ENCODE measurements at places on chromosomes 3 and 15.

GRCh38 chr15:65884511-65884910, 15.2 kb downstream of the RAB11A start:
- no peak for DNase-seq

DNA sequence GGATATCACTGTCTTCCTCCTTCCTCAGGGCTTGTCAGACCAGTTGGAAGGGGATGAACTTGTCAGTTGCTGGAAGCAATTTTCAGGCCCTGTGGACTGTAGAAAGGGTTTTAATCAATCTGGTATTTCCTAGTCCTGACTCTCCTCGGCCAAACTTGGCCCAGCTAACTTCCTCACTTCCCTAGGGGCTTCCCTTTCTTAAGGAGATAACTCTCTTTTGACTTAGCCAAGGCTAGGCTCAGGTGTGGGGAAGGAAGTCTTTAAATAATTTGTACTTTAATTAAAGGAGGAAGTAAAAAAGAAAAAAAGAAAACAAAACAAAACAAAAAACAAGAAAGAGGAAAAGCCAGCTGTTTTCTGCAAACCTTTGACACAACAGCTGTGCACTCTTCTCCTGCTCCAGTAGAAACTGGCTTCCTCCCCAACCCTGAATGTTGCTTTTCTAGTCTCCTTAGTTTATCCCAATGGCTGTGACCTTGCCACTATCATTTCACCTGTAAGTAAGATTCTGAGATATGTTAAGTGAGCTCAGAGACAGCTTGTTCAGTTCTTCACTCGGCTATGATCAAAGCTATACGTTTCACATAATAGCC, 53.0 kb upstream of the ST3GAL6 start:
- DNase-seq: no peak

DNA sequence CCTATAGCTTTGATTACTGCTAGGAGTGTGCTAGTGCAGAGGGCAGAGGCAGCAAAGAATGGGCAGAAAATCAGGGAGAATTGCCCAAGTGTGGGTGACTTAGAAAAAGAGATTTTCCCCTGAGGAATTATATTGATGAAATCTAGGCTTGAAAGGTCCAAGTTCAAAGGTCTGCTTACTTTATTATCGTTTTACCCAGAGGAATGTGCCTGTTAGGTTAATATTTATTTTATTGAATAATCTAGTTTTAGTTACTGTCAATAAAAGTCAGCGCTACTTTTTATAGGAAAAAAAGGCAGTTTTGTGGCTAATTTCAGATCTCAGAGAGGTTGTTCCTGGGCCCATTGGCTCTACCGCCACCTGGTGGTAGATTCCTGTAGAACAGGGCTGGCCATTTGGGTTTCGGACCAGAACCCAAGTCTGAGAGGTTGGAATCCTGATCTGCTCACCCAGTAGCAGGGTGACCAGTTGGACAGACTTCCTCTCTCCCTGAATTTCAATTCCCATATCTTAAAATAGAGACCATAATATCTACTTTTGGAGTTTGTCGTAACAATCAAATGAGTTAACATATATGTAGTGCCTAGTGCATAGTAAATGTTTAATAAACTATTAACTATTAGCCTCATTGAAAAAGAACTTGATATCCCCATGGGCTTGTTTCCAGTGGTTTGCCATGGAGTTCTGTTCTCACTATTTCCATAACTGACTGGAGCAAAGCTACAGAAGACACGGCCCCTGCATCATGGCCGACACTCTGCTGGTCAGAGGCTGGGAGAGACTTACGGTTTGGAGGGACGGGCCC, 62.7 kb upstream of the ZNF148 start:
- no peak for DNase-seq

DNA sequence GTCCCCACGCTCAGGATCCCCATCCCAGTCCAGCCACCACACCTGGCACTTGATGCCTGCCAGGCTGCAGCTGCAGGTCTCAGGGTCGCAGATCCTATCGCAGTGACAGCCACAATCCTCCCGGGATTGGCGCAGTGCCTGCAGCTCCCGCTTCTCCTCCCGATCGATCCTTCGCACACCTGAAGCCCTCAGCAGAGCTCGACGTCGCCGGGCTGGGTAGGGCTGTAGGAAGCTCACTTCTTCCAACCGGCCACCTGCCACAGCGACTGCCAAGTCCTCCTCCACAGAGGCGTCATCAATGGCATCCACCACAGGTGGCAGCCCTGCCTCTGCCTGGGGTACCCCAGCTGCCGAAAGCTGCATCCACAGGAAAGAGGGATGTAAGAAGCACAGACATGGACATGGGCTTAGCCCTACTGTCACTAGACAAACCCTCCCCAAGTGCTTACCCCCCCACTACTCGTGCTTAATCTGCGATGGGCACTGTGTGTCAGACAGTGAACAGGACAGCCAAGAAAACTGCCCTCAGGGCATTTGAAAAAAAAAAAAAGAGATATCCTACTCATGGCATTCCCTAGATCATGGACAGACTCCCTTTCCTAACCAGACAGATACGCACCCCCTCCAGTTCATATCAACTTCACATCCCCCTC, 9.2 kb downstream of the CSRNP1 start:
- DNase-seq: no peak

- no peak for DNase-seq
These were observed 10.6 kb upstream of the PCSK6 start for GRCh38 chr15:101499863-101500713.

GRCh38 chr3:72434296-72434695, 413.9 kb downstream of the SHQ1 start:
- no peak for DNase-seq

- no peak for DNase-seq
These were observed 68.5 kb downstream of the PLCH1 start for GRCh38 chr3:155676252-155676981.

GRCh38 chr15:49134683-49135341, 20.6 kb downstream of the COPS2 start:
- DNase-seq: no peak

DNA sequence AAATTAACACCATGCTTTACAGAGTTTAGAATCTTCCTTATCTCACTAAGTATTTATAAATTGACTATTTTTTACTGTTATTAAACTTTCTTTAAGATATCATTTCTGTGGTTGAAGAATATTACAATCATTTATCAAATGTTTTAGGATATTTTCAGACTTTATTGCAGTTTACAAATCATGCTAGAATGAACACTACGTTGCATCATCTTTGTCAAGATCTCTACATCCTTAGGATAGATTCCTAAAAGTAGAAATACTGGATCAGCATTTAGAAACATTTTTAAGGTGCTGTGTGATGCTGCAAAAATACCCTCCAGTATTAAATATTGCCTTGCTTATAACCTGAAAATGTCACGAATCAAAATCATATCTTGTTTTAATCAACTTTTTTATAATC, 2.5 kb upstream of the PLD1 start:
- DNase-seq: no peak

- no peak for DNase-seq
These were observed 78.6 kb downstream of the TOP2B start for GRCh38 chr3:25586167-25586505.

DNA sequence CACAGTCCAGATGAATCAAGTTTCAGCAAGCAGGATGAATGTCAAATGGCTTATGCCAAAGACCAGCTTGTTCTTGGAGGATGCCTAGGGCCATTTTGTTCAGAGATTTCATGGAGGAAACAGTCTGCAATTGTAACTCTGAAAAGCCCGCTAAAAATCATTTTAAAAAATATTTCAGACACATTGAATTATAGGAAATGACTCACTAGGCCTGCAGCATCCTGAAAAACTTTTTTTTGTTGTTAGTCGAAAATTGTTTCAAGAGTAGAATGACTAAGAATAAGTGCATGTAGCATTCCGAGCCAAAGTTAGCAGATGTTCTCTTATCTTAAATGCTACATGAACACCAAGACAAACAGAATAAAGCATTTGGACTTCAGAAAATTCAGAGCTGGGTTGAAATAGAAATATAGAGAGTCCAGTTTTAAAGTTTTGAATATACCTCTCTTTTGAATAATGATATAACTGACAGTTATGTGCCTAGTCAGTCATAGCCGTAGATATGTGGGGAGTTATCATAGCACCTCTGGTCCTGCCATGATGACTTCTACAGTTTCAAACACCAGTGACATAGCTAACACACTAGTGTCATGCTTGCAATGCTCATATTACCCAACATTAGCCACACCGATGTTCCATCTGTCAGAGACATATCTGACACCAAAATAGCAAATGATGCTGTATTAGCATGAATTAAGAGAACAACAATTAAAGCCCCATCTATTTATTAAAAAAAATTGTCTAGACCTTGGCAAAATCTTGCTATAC, 1462.8 kb upstream of the GBE1 start:
- DNase-seq: no peak

GRCh38 chr15:39025321-39025720, 460.7 kb upstream of the RASGRP1 start:
- no peak for DNase-seq

GRCh38 chr3:173253471-173253870, 112.4 kb upstream of the SPATA16 start:
- no peak for DNase-seq

GRCh38 chr15:90421527-90421926, 33.5 kb downstream of the IQGAP1 start:
- DNase-seq: no peak

- peak; percentile 38 for DNase-seq
These were observed 35.4 kb upstream of the ATG7 start for GRCh38 chr3:11236588-11237461.

GRCh38 chr3:129651435-129652202, 45.1 kb upstream of the PLXND1 start:
- DNase-seq: peak; percentile 20

- DNase-seq: no peak
These were observed 25.3 kb downstream of the TRAK1 start for GRCh38 chr3:42116466-42116865.

DNA sequence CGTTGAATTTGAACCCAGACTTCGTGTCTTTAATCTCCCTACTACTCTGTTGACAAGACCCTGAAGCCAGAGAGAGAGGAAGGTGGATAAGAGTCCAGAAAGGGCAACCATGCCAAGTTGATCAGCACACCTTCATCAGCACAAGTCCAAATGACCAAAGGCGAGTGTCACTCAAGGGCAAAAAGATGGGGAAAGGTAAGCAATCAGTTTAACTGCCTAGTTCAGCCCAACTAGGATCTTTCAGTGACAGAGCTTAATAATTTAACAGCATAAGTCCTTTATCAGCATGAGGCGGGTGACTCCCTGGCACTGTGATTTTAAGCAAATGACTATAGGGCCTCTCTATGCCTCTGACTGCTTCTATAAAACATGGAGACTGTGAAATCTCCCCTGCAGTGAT, 6.2 kb downstream of the SUCLG2 start:
- DNase-seq: no peak

GRCh38 chr3:136404056-136404455, 153.9 kb downstream of the PCCB start:
- no peak for DNase-seq

DNA sequence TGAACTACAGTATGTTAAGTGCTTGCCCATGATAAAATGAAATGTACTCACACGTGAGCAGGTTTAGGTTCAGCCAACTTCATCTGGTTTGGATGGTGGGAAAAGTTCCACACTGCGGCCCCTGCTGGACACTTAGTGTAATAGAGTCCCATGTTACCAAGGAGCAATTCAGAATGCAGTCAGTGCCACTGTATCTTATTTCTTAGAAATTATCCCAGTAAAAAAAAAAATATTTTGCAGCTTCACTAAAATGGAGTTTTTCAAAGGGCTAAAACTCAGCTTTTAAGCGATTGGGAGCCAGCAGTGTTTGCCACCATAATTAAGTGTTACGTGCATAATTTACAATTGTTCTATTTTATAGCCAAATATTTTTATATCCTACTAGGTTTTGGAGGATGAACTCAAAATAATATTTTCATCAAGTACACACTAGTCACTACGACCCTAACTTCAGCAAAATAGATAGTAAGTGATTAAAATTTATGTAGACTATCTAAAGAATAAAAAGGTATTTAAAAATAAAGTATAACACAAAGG, 371.7 kb upstream of the GBE1 start:
- DNase-seq: peak; percentile 24

- no peak for DNase-seq
These were observed 359.4 kb downstream of the ZIC4 start for GRCh38 chr3:147046916-147047315.

- no peak for DNase-seq
These were observed 151.4 kb downstream of the CACNA2D3 start for GRCh38 chr3:54273791-54274190.

- DNase-seq: no peak
These were observed 19.2 kb upstream of the ITPKA start for GRCh38 chr15:41474436-41474835.

DNA sequence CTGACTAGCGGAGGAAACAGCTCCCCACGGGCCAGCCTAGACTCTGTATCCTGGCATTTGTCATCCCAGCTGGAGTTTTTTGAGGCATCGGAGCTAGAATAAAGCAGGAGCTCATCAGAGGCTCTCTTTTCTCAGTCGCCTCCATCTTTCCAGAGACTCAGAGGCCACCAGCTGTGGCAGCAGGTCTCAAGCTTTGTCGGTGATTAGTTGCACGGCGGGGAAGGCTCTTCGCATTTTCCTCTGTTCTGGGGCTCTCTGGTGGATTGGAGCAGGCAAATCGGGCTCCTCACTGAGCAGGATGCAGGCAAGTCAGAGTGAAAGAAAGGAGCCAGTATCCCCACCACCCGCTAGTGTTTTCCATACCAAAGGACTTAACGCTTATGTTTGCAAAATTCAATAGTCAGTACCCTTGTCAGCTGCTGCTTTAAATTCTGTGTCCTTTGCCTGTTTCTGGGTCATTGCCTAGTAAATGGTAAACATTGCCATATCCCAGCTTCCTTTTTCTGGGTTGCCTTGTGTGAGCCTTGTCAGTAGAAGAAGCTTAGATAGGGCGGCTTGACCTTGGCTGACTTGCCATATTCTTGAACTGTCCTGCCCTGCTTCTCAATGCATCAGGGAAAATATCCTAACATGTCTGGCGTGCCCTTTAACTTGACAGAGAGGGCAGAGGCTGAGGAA, 127.1 kb downstream of the PTPRG start:
- DNase-seq: no peak

DNA sequence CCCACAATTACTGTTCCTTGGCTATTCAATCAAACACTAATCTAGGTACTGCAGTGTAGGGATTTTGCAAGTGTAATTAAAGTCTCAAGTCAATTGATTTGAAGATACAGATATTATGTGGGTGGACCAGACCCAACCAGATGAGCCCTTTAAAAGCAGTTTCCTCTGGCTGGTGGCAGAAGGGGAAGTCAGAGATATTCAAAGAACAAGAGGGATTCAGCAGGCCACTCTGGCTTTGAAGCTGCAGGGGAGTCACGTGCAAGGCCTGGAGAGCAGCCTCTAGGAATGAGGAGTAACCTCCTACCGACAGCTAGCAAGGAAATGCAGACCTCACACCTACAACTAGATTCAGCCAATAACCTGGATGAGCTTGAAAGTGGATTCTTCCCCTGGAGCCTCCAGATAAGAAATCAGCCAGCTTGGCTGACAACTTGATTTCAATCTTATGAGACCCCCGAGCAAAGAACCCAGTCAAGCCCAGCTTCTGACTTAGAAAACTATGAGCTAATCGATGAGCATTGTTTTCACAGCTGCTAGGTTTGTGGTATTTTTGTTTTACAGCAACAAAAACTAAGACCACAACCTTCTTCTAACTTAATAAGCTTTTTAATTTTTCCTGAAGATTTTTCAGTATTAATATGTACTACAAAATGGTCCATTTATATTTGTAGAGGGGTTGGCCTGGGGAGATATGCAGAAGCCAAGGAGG, 13.4 kb downstream of the HACD2 start:
- no peak for DNase-seq

- DNase-seq: no peak
These were observed 124.2 kb upstream of the ABI3BP start for GRCh38 chr3:101117465-101117864.
